ENCODE measurements at places on chromosomes 12 and 14.

GRCh38 chr14:91694643-91695042, 37.2 kb downstream of the CATSPERB start:
- DNase-seq = no peak

GRCh38 chr12:15757553-15758255, 31.5 kb downstream of the EPS8 start:
- DNase-seq = no peak

DNA sequence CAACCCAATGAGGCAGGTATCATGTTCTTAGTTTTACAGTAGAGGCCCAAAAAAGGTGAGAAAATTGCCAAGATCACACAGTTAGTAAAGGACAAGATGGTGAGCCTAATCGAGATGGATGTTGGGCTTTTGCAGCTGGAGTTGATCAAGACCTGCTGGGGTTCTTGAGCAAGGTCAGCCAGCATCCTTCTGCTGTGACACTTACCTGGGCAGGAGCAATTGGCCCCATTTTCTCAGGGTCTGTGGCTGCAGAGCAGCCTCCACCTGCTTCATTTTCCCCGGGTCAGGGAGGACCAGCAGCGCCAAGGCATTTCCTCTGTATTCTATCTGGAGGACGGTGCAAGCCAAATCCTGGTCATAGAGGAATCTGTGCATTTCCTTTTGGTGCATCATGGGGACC, 6.5 kb downstream of the SERPINA11 start:
- DNase-seq = no peak

DNA sequence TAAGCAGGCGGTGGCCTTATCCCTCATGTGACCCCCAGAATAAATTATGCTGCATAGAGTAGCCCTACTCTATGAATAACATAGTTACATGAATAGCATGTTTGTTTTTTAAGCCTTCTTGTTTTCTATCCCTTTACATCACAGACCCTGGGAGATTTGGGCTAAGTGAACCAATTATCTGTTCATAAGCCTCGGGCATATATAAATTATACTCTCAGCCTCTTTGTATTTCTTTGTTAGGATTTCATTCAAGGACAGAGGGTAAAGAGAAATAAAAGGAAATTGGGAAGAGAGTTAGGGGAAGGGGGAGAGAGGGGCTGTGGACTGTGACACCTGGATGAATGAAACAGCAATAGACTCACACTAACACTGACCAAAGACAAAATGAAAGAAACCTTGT, 35.3 kb upstream of the RTRAF start:
- no peak for DNase-seq

DNA sequence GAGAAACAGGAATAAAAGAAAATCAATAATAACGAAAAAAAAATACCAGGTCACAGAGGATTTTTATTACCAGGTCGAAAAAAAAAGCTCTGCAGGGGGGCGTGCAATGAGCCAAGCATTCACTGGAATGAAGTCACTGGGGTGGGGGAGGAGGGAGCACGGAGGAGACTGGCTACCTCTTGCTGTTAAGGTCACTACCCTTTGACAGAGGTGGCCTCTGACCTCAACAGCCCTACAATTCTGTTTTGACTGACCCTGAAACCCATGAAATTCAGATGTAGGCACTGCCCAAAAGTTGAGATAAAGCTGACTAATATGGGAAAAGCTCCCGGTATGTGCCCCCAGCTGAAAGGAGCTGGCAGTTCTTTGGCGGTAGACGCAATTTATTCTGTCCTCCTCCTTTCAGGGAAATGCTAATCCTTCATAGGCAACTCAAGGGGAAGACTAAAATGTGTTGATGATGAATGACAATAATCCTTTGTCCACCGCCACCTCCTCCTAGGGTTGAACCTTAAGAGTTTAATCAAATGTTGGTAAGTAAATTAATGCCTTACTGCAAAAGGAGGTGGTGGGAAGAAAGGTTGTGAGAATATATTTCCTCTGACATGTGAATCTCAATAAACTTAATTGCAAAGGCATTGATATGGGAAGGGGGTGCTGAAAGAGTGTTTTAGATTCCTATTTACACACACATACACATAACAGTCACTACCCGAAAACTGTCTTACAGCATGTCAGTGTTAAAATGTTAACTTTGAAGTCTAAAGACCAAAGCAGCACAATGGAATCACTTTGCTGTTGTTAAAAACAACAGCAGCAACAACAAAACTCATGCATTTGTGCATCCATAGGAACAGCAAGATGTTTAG, 6.3 kb upstream of the RIC8B start:
- no peak for DNase-seq

DNA sequence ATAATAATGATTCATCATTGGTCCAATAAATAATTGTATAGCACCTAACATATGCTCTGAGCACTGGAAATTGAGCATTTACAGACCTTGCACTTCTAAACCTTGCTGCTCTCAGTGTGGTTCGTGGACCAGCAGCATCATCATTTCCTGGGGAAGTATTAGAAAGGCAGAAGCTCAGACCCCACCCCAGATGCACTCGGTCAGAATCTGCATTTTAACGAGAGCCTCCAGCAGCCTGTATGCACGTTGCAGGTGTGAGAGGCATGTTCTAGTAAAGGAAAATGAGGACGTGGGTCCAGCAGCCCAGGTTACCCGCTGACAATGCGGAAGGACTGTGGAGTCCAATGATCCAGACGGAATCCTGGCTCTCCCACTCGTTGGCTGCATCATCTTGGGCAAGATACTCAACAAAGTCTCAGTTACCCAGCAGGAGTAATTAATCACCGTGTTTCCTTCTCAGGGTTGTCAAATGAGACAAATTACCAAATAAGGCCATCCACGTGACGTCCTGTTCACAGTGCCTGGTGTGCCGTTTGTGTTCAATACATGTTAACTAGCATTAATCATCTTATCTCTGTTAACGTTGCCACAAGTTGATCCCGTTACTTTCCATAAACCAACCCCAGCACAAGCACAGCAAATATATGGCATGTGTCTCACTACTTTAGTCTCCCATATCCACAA, 49.2 kb upstream of the CCND2 start:
- DNase-seq = no peak

All from activated naive CD8-positive, alpha-beta T cell treated with anti-CD3 and anti-CD28 coated beads, Interleukin-2, amount 50 U/mL, for 16 hours (primary cell).